Psoas muscle (tissue), 8 donors: ENCODE measurements at places on chromosomes 12 and 14. TPM values are rescaled to one million over a fixed set of nuclear protein-coding genes. Genes with fewer than 3 reads are reported as not detected.

OR10P1 gene
- not detected for polyA plus RNA-seq

GRCh38 chr12:3097836-3098235 is 20.7 kb downstream of the TSPAN9 start:
- DNase-seq = no peak

CABP1 gene
- polyA plus RNA-seq = 2.3 TPM

GRCh38 chr12:90970911-90971310 is 15.9 kb upstream of the CCER1 start:
- no peak for DNase-seq

GRCh38 chr12:6767353-6768319 is 1.5 kb downstream of the PTMS start:
- DNase-seq = no peak

VCPKMT gene
- polyA plus RNA-seq = 8.2 TPM

SMIM41 gene
- polyA plus RNA-seq = not detected

DNA sequence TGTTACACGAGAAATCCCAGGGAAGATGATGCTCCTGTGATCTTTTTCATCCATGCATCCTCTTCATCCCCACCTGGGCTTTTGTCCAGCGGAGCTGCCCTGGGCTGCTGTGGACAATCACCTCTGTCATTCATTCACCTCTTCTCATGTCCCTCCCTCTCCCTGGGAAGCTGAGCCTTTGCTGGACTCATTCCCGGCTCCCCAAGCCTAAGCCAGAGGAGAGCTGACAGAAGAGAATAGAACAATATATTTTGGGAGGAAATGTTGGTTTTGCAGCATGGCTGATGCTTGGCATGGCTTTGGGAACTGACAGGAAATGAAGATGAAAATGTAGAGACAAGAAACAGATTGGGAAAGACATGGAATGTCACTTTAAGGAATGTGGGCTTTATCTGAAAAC is 177.4 kb downstream of the DICER1 start:
- no peak for DNase-seq

GRCh38 chr12:66647034-66647691 is 31.7 kb downstream of the GRIP1 start:
- no peak for DNase-seq

DNA sequence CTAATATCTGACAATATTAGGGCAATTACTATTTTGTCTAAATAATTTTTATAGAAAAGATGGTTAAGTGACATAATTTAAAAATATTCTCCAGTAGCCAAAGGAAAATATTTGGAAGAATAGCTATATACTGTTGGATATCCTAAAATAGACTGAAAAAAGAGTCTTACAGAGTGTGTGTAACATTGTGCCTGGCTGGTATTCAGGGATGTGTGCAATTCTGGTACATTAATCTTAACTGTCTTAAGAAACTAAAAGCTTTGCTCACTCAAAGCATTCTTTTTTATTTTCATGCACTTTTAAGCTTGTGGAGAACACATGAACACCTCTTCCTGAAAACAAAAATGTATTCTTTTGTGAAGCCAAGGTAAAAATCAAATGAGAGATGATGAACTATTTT is 10.1 kb upstream of the NR2C1 start:
- DNase-seq = no peak

- no peak for DNase-seq
Observed at GRCh38 chr14:80049055-80049454, 162.2 kb downstream of the DIO2 start.

- no peak for DNase-seq
Observed at GRCh38 chr12:663293-663871, at the start of gene NINJ2. Gene NINJ2 (minus strand): TSS chr12:663445. CDS start chr12:663360, 85 bp downstream.

- no peak for DNase-seq
Observed at GRCh38 chr14:79825046-79825521, 386.2 kb downstream of the DIO2 start.

DNA sequence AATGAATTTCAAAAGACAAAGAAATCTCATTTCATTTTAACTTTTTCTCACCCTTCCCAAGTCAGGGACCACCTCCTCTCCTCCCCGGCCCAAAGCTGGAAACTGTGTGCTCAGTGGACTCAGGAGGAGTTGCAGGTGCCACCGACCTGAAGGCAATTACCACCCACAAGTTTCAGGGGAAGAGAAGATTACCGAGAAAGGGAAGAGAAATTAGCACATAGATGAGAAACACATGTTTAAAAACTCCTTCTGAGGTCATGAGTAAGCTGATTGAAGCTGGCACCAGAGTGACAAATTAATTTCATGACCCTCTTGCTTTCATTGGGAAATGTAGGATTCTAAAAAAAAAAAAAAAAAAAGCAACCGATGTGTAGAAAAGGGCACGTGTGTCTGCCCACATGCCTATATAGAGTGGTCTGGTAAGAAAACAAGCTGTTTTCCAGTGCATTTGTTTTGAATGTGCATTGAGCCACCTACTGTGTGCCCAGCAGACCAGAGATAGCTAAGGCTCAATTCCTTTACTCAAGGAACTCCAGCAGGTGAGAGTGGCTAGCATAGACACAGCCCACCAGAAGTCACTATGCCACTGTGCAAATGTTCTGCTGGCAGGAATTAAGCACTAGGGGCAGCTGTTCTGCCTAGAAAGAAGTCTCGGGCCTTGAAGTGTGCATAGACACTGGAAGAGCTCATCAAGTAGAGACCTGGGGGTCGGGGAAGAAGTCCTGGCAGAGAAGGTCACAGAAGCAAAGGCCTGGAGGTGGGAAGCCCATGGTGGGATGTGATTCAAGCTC is 30.5 kb downstream of the DPF3 start:
- DNase-seq = no peak

DNA sequence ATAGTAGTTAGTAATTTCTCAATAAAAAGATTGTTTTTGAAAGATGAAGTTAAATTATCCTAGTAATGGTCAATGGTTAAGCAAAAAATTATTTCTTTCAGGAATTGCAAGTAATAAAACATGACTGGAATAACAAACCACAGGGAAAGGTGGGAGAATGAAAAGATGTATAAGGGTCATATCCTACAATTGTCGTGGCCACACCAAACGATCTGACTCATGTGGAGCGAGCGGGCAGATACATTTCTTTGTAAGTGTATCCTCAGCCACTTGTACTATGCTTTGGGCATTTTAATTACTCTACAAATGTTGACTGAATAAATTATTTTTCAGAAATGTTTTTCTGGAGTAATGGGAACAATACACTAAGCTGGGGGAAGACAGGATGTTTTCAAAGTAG is 45.5 kb downstream of the ACSM4 start:
- no peak for DNase-seq

DNA sequence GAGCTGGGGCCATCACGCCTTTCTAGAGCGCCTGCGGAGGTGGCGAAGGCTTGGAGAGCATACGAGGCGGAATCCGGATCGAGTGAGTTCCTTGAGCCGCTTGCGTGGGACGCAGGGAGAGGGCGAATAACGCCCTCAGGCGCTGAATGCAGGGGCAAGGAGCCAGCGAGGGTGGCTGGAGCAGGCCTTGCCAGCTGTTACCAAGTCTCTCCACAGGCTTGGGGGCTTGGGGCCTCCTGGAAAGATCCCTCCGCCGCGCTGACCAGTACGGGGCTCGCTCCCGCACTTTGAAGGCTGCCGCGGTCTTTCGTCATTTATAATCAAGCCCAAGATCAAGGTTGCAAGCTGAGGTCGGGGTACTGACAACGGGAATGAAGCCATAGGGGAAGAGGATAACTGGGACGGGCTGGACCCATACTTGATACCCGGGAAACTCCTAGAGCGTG is 1.2 kb downstream of the FLRT2 start:
- peak; percentile 56 for DNase-seq

- DNase-seq = no peak
Observed at GRCh38 chr12:93536111-93536765, 36.2 kb upstream of the SOCS2 start.

GRCh38 chr12:57604992-57605810 is 577 bp downstream of the DTX3 start:
- DNase-seq = peak; percentile 54

DNA sequence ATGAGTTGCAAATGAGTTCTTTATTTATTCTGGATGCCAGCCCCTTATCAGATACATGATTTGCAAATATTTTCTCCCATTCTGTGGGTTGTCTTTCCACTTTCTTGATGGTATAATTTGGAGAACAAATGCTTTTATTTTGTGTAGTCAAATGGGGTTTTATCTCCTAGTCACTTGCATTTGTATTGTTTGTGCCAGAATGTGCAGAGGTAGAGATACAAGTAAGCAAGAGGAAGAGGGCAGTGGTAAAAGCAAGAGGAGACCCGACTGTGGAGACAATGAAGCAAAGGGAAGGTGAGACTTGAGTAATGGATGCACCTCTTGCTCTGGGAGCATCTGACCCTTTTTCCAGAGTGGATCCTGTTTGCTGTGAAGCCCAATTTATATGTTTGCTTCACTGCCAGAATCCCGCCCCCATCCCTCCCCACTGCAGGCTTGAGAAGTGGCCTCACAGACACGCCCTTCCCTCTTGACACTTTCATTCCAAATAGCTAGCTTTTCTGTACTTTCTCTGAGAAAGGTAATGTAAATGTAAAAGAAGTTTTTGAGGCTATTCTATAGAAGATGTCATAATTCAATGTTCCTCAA is 786 bp upstream of the PFKM start:
- no peak for DNase-seq

DNA sequence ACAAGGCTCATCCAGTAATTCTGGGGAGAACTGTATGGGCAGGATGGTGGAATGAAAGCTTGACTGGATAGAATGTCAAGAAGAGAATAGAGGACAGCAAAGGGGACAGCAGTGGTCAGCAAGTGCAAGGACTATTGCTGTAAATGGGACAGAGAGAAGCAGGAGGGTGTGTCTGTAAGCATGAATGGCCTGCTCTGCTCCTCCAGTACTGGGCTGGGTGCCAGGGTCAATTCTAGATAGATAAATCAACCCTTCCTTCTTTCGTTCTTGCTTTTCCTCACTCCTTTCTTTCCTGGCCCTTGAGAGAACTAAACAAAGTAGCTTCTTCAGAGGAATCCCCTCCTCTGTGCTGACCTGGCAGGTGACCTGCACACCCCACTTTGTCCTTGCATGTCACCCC is 1019.2 kb downstream of the BCL11B start:
- no peak for DNase-seq

DNA sequence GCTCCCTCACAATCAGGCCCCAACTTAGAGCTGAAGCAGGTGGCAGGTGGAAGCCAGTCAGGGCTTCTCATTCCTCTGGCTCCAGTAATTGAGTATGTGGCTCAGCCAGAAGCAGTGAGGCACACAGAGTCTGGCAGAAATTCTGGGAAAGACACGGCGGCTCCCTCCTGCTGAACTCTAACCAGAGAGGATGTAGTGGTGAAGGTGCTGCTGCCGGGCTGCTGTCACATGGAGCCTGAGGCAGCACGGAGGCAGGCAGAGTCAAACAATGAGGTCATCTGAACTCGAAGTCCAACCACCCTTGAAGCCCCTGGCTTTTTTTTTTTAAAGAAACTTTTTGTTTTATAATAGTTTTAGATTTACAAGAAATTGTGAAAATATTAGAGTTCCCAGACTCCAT is 33.4 kb upstream of the SMOC1 start:
- no peak for DNase-seq

- no peak for DNase-seq
Observed at GRCh38 chr12:99977550-99977949, 7.2 kb downstream of the ANKS1B start.

GRCh38 chr14:81302638-81303037 is 81.9 kb upstream of the GTF2A1 start:
- no peak for DNase-seq

- no peak for DNase-seq
Observed at GRCh38 chr12:42039176-42039575, 105.5 kb downstream of the GXYLT1 start.

GRCh38 chr12:49297695-49298060 is 2.7 kb downstream of the PRPH start:
- DNase-seq = no peak

TPH2 gene
- 0.01 TPM for polyA plus RNA-seq

IRAK4 gene
- 2.9 TPM for polyA plus RNA-seq

- DNase-seq = no peak
Observed at GRCh38 chr12:102172436-102172835, 25.2 kb downstream of the PMCH start.

PARPBP gene
- polyA plus RNA-seq = 0.23 TPM

DNA sequence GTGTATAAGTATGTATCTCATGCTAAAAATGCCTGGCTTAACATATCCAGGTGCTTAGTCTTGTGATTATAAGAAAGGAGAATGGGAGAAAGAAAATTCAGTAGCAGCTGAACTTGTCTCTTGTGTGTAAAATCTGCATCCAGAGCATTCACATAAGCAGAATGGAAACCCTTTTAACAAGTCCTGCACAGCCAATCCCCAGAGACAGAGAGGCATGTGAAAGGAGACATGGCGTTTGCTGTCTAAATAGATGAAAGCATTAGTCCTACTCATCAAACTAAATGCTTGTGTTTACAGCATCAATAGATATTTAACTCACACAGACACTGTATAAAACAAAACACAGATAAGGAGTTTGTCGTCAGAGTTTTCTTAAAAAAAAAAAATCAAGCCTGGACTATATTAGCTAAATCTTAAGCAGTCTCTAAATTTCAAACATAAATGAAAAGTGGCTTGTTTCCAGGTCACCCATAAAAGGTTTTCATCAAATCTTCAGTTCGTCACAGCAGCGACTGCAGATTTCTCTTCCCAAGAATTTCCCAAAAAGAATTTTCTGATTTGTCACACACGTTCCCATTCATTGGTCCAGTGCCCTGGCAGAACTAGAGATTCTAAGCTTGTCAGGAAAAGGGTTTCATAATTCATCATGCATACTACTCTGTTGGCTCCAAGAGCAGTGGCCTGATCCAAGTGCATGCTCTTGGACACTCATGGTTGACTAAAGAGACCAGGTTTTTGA is 249.2 kb downstream of the BTG1 start:
- DNase-seq = peak; percentile 13

PRKD1 gene
- 1.5 TPM for polyA plus RNA-seq

DNA sequence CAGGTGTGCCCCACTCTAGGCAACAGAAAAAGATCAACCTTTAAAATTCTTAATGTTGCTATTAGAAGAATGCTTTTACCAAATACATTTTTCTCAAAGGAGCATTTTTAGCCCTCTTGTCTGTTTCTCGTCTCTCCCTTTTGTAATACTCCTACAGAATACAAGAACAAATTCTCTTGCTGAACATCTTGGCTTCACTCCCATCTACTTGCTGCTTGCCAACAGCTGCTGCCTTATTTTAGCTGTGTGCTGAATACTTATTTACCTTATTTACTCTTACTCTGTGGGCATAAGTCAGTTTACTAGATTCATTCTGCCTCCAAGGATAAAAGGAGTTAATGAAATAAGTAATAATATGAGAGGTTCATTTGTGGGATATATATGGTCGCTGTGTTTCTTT is 70.8 kb downstream of the POLR3B start:
- no peak for DNase-seq
